Activated T-helper 2 cell treated with anti-CD3 and anti-CD28 coated beads, Interferon-gamma antibody, Interleukin-2, Interleukin-4, amounts not matched to agents 10 μg/mL and 5 μg/mL and 100 μg/mL, durations not matched to agents 14 hours and 24 hours and 36 hours (primary cell): ENCODE measurements at places on chromosomes 7 and 10.
A peak's percentile ranks its signal among the peaks of the same experiment; 100 is the strongest.

GRCh38 chr7:96414931-96415292, 93.0 kb upstream of the SLC25A13 start:
- peaks cover 2% of the 10 kb centered on the region for H3K4me1 ChIP-seq
- peaks cover 18% of the 10 kb centered on the region for H3K27me3 ChIP-seq
- no peak overlapping the region for H3K27ac ChIP-seq
- H3K4me3 ChIP-seq: no peak overlapping the region
- DNase-seq: peak; percentile 35

DNA sequence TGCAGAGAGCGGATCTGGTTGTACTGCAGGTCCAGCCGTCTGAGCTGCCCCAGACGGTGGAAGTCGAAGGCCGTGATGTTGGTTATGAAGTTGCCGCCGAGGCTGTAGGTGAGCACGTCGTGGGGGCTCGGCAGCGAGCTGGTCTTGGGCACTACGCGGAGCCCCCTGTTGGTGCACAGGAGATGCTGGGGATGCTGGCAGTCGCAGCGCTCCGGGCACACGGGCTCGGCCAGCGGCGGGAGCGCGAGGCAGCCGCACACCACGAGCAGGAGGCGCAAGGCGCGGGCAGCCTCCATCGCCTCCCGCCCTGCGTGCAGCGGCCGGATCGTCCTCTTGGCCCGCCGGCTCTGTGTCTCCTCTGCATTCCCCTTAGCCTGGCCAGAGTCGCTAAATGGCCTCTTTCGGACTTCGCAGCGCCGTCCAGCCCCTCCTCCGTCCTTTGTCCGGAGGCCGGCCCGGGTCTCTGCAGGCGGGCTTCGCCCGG, 337 bp downstream of the TRIL start:
- DNase-seq: peak; percentile 8
- H3K4me1 ChIP-seq: peaks cover 3% of the 10 kb centered on the region
- H3K27me3 ChIP-seq: peaks cover 58% of the 10 kb centered on the region
- no peak overlapping the region for H3K4me3 ChIP-seq
- H3K36me3 ChIP-seq: no peaks in the 10 kb centered on the region
- H3K27ac ChIP-seq: no peak overlapping the region

GRCh38 chr10:71736570-71736952, 17.0 kb upstream of the C10orf105 start:
- H3K4me1 ChIP-seq: peaks cover 77% of the 10 kb centered on the region
- no peaks in the 10 kb centered on the region for H3K27me3 ChIP-seq
- H3K27ac ChIP-seq: peak overlapping the region; percentile 96
- H3K4me3 ChIP-seq: peak overlapping the region; percentile 23

- peaks cover 36% of the 10 kb centered on the region for H3K4me1 ChIP-seq
- H3K4me3 ChIP-seq: peak overlapping the region; percentile 3
- H3K27ac ChIP-seq: peak overlapping the region; percentile 76
- H3K36me3 ChIP-seq: peaks cover 26% of the 10 kb centered on the region
Observed at GRCh38 chr10:14742382-14742781, 32.3 kb downstream of the FAM107B start.

- H3K27me3 ChIP-seq: no peaks in the 10 kb centered on the region
- H3K36me3 ChIP-seq: no peaks in the 10 kb centered on the region
- no peak for DNase-seq
- no peak overlapping the region for H3K4me3 ChIP-seq
- H3K4me1 ChIP-seq: no peaks in the 10 kb centered on the region
- no peak overlapping the region for H3K27ac ChIP-seq
Observed at GRCh38 chr7:70886547-70886946, 245.4 kb upstream of the GALNT17 start.
